Bronchus fibroblast of lung (primary cell): ENCODE measurements at places on chromosomes 2 and 18. TPM values are rescaled to one million over a fixed set of nuclear protein-coding genes. Genes with fewer than 3 reads are reported as not detected.

The ARHGAP28 gene
- 7.4 and 8.2 TPM in 2 replicates for total RNA-seq

The SEMA4C gene
- 25.1 and 27.1 TPM in 2 replicates for total RNA-seq

The ALPG gene
- not detected in 2 replicates for total RNA-seq

The ANKRD30BL gene
- total RNA-seq = not detected in 2 replicates
